ENCODE measurements at places on chromosomes 3 and 15. TPM values are rescaled to one million over a fixed set of nuclear protein-coding genes. Genes with fewer than 3 reads are reported as not detected.

Gene GPR62
- 0.31 TPM for total RNA-seq

Gene NAALADL2
- total RNA-seq: 15.7 TPM

Gene GPR176
- 35.4 TPM for total RNA-seq

Gene BFSP2
- 2.5 TPM for total RNA-seq

Gene EPB42
- total RNA-seq: 0.31 TPM

Gene HMG20A
- total RNA-seq: 92.0 TPM

Gene NPAP1
- 0.94 TPM for total RNA-seq

Gene GOLGA8K
- total RNA-seq: 2.5 TPM

Gene PLA2G4E
- not detected for total RNA-seq

Gene SPATA12
- not detected for total RNA-seq

Gene FEZF2
- total RNA-seq: 19.1 TPM

Gene XCR1
- total RNA-seq: not detected

All from parietal lobe (tissue), 2 donors.